ENCODE measurements at places on chromosomes 1 and 21.

GRCh38 chr1:77104672-77105071 is 114.6 kb downstream of the PIGK start:
- DNase-seq = no peak

DNA sequence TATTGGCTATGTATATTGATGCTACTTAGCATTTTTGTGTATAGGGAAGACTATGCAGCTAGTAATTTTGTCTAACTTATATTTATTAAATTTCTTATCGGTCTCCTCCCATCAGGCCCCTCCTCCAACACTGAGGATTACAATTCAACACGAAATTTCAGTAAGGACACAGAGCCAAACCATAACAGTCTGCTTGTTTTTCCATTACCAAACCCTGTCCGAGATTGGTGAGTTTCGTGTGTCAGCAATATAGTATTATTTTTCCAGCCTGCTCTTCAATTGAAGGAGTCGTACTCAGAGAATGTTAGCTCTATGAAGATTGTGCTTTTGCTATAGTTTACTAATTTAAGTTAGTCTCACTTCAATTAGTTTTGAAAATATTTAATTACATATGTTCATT is 1495.3 kb downstream of the MRPL39 start:
- DNase-seq = no peak

DNA sequence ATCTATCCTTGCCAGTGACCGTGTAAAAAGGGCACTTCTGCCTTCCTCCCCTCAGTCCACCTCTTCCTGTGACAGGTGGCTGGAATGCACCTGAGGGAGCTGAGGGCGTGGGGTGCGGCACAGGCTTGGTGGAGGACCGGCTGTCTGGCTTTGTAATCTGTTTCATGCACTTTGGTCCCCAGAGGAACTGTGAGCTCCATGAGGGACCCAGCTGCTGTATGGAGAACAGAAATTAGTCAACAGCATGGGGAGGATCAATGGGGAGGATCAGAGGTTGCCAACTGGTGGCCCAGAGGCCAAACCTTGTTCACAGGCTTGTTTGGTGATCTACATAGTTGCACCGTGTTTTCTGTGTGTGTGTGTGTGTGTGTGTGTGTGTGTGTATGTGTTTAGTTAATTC is 19.0 kb upstream of the LUZP1 start:
- DNase-seq = no peak

- DNase-seq = no peak
These were observed 40.3 kb downstream of the GPATCH2 start for GRCh38 chr1:217590598-217590997.

DNA sequence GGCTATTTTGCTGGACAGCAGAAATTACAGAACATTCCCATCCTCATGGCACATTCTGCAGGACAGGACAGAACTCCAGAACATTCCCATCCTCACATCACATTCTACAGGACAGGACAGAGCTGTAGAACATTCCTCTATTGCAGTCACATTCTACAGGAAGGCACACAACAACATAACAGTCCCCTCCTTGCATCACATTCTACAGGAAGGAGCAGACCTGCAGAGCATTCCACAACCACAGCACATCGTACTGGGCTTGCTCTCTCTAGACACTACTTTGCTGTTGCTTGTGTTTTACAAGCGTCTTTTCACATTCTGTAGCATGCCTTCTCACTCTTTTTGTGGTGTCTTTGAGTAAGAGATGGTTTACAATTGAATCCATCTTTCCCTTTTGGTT is 26.8 kb upstream of the ABCB10 start:
- DNase-seq = no peak

DNA sequence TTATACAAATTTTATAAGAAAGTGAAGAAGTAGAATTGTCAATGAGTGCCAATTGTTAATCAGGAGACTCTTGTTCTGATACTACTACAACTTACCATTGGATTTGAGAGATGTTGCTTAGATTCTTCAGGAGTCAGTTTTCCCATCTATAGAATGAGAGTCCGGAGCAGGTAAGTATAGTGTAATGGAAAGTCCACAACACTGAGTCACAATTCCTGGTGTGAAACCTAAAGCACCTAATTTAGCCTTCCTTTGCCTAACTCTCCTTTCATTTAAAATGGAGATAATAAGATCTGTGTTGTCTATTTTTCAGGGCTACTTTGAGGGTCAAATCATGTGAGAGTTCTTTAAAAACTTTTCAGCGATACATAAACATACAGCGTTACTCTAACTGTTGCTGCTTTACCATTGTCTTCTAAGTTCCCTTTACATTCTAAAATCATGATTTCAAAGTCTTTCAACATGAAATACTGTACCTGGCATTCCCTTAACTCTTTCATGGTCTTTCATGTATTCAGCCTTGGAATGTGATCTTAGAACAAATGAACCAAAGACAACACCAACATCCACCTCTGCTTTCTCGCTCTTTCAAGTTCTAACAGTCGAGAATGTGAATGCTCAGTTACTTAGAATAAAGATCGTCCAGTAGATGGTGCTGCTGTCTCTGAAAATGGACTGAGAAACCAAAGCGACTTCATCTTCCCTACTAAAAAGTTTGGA is 90.9 kb downstream of the SLC30A10 start:
- no peak for DNase-seq

GRCh38 chr1:229579059-229579673 is 20.7 kb upstream of the ABCB10 start:
- no peak for DNase-seq

DNA sequence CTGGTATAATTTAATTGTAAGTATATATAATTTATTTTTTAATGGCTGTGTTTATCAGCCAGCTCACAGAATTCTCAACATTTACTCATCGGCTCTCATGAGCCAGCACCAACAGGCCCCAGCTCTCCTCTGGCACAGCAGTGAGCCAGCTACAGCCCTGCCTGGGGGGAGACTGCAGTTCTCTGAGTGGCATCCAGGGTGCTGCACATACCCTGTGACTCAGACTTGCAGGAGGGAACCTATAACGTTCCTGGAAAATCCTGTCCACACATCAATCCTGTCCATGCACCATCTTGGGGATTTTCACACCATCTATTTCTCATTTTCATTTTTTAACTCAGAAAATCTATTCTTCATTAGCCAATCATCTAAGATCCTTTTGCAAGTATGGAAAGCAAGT is 36.5 kb downstream of the FHAD1 start:
- no peak for DNase-seq

DNA sequence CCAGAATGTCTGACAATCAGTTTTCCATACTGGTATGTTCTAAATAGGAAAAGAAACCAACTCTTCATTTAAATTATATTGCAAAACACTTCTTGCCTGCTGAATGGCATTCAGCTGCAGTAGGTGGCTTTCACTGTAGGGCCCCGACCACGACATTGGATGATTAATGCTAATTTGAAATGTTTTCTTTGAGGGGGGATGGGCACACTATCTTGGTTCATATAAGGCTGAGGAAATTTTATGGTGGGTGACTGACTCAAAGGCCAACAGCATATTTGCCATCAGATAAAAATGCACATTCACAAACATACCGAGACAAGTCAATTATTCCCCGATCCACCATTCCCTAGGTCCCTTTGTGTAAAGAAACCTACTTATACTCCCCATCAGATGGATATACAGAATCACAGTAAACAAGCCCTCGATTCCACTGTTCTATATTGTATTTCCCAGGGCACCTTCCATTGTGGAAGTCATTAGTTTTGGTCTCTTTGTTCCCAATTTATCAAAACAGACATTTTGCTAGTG is 464.2 kb upstream of the DAB1 start:
- DNase-seq = no peak

- no peak for DNase-seq
These were observed 74.7 kb downstream of the NTPCR start for GRCh38 chr1:233025157-233025556.

DNA sequence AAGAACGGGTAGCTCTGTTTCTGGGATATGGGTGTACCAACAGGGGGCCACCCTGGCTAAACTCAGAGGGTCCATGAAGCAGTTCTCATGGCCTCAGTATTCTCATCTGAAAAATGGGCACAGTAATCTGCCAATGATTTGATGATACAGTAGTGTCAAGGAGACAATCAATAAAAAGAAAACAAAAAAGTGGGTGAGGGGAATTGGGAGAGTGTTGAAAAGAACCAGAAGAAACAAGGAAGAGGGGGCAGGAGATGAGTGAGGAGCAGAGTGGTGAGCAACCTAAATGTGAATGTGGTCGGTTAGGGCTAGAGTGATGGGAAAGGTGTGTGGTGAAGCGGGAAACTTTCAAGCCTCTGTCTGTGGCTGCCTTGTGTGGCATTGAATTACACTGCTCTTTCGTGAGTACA is 2.0 kb downstream of the SLAMF7 start:
- DNase-seq = no peak

DNA sequence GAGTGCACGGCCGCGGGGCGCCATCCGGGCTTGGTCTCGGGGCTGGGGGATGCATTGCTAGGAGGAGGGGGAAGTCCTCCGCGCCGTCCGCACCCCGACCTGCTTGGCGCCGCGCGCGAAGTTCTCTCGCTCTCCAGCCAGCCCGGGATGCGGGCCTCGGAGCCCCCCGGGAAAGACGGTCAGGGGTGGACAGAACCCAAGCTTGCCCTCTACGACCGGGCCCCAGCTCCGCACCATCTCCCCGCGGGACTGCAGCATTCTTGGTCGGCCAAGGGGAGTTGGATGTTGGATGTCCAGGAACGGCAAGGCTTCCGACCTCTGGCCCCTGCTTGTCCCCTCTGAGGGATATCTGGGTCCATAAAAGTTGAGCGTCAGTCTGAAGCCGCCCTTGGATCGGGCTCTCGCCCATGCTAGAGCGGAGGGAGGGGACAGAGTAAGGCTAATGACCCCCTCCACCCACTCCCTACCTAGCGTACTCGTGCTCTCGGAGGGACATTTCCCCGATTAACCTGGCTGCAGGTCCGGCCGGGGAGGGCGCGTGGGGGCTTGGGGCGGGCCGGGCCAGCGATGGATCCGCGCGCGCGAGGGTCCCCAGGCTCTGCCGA is 522 bp downstream of the DISP3 start:
- DNase-seq = no peak

- no peak for DNase-seq
These were observed 1.3 kb downstream of the GPA33 start for GRCh38 chr1:167088746-167089417.

- no peak for DNase-seq
These were observed 103.9 kb downstream of the ZBTB18 start for GRCh38 chr1:244154872-244155531.

DNA sequence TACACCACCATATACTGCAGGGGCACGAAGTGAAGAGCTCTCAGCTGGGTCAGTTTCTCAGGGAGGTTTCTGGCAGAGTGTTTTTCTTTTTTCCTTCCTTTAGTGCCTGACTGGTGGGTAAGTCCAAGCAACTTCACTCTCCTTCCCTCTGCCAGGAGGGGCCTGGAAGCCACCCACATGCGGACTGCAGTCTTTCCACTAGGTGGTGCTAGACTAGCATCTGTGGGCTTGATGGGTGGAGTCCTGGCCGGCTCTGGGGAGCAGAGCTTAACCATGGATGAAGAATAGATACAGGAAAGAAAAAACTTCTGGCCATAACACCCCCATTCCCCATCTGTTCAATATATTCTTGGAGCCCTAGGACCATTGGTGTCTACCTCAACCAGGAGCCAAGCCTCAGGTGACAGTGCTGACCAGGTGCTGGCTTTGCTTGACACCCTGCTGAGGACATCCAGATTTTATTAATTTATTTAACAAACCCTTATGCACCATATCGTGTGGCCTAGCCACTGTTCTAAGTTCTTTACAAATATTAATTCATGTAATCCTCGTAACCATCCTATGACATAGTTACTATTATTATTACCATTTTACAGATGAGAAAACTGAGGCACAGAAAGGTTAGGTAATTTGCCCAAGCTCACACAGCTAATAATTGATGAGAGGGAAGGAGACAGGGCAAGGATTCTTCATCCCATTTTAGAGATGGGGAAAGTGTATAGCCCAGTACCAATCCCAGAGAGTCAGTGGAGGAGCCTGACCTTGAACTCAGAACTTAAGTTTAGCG is 126.7 kb upstream of the CSF3R start:
- DNase-seq = no peak

GRCh38 chr1:207070811-207071210 is 17.7 kb downstream of the PFKFB2 start:
- no peak for DNase-seq

DNA sequence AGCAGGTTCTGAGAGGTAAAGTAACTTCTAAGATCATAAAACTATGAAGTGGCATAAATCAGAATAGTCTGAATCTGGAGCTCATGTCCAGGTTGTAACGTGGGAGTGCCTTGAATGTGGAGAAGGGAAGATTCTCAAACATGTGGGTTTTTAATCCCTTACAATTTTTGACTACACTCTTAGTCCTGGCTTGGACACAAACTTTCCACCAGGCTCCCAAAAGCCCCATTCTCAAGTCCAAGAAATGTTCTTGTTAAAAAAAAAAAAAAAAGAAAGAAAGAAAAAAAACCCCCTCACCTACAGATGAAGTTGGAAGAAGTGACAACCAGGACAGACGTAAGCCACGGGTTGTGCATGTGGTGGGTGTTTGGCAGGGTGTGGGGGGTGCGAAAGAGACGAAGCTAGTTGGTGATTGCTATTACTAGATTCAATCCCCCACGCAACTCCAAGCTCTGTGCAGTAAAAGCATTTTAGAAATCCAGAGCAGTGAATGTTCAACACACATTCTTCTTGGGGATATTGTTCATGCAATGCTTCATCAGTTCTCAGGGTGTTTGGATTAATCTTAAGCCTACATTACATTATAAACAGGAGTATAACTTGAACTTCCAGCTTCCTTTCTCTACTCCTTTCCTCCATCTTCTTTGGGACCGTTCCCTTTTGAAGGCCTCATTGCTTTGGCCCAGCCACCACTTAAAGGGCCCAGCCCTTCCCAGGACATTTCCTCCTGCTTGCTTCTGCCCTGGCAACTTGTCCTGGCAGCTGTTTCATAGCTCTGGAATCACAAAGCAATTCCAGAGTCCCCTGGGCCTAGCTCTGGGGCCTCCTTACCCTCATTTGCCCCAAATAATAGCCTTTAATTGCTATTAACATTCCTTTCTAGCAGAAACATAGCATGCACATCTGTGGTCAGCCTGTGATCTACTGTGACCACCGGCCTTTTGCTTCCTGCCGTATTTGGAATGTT is 41.8 kb downstream of the PHC2 start:
- DNase-seq = no peak

GRCh38 chr1:219682788-219683187 is 69.9 kb upstream of the ZC3H11B start:
- no peak for DNase-seq

GRCh38 chr1:219027146-219027673 is 146.5 kb upstream of the LYPLAL1 start:
- DNase-seq = no peak

- no peak for DNase-seq
These were observed 145.5 kb downstream of the SPATA17 start for GRCh38 chr1:217776693-217777092.

GRCh38 chr1:159927211-159927848 is 2.0 kb upstream of the TAGLN2 start:
- DNase-seq = no peak

All from stimulated activated CD8-positive, alpha-beta memory T cell treated with anti-CD3 and anti-CD28 coated beads, Interleukin-12 subunit alpha, Interleukin-12 subunit beta, amount 100 ng/mL, for 4 hours (primary cell).